CD4-positive, alpha-beta T cell treated with Interleukin-17A for 4 hours (primary cell): ENCODE measurements at places on chromosomes 7 and 10.

- DNase-seq: no peak
These were observed 100.2 kb downstream of the FAM107B start for GRCh38 chr10:14674376-14675050.

DNA sequence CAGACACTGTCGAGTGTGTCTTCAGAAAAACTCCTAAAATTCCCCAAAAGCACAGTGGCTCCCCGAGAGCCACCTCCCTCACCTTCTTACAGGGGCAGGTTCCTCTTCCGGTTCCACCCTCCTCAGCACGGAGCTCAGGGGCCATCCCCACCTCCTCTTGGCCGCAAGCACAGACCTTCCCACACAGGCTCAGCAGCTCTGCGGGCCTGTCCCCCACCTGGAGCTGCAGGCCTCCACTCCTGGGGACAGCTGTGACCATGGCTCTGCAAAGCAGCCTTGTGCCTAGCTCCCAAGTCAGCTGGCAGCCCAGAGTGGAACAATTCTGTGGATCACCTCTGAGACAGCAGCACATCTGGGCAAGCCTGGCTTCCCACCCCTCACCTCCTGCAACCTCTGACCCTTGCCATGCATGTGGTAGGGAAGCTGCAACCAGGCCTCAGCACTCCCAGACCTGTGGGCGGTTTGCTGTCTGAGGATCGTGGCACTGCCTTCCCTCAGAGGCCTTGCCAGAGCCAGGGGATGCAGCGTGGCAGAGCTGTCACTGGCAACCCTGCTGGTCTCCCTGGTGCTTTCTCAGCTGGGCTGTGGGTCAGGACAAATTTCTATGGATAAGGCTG, 79.7 kb downstream of the ALOX5 start:
- no peak for DNase-seq

- DNase-seq: no peak
These were observed 97.0 kb upstream of the SVIL start for GRCh38 chr10:29731760-29732159.

DNA sequence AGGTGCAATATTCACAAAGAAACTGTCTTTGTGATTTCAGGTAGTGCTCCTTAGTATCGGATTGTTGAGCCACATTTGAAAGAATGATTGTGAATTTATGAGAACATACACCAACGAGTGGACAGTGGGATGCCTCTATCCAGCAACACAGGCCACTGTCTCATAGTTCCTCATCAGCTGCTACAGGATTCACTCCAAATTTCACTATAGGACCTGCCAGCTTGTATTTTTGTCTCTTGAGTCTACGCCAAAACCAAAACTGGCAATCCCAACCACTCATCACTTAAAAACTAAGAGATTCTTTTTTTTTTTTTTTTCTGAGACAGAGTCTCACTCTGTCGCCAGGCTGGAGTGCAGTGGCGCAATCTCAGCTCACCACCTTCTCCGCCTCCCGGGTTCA, 964.5 kb downstream of the CNTNAP2 start:
- DNase-seq: no peak

DNA sequence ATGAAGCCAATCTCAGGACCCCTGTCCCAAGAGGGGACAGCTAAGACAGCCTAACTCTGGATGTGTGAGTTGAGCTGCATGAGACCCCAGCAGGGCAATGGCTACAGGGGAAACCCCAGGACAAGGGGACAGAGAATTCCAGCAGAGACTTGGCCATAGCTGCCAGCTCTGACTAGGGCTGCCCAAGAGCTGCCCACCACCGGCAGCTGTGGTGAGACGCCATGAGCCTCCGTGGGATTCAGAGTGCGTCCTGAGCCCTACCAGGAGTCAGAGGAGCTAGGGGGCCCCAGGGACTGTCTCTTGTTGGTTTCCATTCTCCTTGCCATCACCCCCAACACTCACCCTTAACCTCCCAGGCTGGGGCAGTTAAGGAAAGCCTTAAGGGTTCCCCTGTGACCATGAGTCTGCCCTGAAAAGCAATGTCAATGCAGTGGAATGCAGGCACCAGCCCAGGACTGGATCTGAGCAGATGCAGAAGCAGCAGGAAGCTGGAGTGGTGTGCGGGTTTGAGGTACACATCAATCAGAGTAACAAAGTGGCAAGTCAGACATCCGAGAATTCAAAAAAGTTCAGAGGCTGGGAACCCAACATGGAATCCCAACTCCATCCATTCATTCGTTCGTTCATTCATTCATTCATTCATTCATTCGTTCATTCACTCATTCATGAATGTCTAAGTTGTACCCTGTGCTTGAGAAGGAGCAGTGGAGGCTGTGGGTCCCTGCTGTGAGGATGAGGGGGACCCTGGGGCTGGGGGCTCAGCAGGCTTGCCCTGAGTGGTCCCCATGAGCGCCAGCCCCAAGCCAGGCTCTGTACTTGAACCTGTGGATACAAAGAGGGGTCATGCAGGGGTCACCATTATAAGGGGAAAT, 52.9 kb downstream of the C10orf120 start:
- DNase-seq: no peak

GRCh38 chr10:127426746-127427145, 122.4 kb upstream of the NPS start:
- DNase-seq: no peak

DNA sequence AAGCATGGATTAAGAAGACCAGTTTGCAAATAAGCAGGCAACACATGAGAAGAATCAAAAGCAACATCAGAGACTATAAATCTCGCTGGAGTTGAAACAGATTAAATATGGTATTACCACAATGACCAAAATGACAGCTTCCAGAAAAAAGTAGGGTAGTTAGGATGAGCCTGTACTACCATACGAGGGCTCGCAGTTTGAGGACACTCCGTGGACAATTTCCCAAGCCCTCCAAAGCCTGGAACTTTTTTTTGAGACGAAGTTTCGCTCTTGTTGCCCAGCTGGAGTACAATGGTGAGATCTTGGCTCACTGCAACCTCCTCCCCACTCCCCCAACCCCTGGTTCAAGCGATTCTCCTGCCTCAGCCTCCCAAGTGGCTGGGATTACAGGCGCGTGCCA, 1.0 kb downstream of the LRRC17 start:
- no peak for DNase-seq

DNA sequence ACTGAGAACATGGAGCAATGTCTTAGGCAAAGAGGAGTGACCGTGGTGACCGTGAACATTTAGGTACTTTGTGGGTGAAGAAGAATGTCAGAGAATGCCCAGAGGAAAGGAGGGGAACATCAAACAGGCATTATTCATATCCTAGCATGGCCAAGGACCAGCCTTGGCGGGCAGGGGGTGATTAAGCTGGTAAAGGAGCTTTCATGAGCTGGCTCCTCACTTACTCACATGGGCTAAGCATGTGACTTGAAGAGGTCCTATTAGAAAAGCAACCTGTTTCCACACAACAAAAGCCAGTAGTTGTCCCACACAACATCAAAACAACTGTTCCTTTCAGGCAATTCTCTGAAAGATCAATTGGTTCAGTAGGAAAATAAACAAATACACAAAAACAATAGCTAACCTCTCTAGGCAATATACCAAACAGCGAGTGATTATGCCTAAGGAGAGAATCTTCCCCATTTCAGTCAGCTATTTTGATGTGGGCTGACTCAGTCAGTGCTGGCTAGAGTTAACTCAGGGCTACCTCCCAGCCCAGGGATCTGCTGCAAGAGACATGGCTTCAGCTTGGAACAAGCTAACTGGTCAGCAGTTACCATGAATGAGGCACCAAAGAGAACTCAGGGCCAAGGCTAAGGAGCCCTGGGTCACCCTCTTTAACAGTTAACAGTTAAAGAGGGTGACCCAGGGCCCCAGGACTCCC, 283.5 kb downstream of the ARHGAP12 start:
- no peak for DNase-seq

DNA sequence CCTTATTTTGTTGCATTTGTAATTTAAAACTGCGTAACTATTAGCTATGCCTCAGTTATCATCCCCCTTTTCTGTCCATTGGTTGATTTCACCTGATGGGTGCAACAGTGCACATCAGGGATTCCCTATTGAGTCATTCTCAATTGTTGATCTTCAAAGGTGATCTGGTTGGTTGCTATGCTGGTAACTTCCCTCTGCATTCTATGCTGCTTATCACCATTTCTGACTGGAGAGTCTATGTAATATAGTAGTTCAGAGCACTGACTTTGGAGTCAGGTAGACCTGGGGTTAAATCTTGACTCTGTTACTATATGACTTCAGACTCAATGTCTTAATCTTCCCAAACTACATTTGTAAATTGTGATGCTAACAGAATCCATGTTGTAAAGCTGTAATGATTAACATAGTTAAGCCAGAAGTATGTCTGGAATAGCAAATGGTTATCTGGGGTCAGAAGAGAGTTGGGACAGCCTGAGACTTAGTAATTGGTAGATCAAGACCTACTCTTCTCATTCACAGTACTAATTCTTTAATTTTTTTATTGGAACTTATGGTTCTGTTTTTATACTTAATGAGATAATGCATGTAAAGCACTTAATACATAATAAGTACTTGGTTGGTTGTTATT, 38.1 kb downstream of the EXOC6 start:
- no peak for DNase-seq

- no peak for DNase-seq
These were observed 109.6 kb downstream of the CPXM2 start for GRCh38 chr10:123781956-123782500.

GRCh38 chr7:34842782-34843181, 184.8 kb downstream of the NPSR1 start:
- no peak for DNase-seq
